ENCODE measurements at places on chromosomes 1 and 21. TPM values are rescaled to one million over a fixed set of nuclear protein-coding genes. Genes with fewer than 3 reads are reported as not detected.

GRCh38 chr1:179529482-179530195 is 46.1 kb downstream of the NPHS2 start:
- no peak overlapping the region for H3K4me3 ChIP-seq
- no peaks in the 10 kb centered on the region for H3K27me3 ChIP-seq
- no peak for DNase-seq
- no peak overlapping the region for H3K27ac ChIP-seq

The CATSPER4 gene
- total RNA-seq: not detected

DNA sequence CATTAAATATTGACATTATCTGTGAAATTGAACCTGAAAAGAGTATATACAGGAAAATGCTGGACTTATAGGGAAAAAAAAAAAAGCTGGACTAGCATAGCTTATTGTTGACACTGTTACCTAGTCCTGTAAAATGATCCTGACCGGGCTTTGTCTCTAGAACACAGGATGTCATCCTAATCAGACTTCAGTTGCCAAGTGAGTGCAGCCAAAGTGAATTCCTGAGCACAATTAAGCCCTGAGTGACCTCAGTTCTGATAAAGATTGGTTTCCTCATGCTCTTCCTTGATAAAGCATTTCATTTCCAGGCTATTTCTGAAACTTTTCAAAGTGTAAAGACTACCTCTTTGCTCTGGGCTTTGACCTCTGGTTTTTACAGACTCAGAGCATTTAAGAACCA is 19.8 kb downstream of the SELP start:
- H3K4me1 ChIP-seq: no peaks in the 10 kb centered on the region
- no peaks in the 10 kb centered on the region for H3K36me3 ChIP-seq
- H3K4me3 ChIP-seq: no peak overlapping the region
- no peak overlapping the region for H3K27ac ChIP-seq
- H3K27me3 ChIP-seq: peaks cover 3% of the 10 kb centered on the region

GRCh38 chr1:224541901-224542630 is 74.1 kb upstream of the CNIH3 start:
- no peaks in the 10 kb centered on the region for H3K27me3 ChIP-seq
- no peaks in the 10 kb centered on the region for H3K36me3 ChIP-seq
- DNase-seq: no peak

- DNase-seq: no peak
- no peak overlapping the region for H3K4me3 ChIP-seq
- no peak overlapping the region for H3K27ac ChIP-seq
- H3K36me3 ChIP-seq: peaks cover 3% of the 10 kb centered on the region
- H3K4me1 ChIP-seq: no peaks in the 10 kb centered on the region
These were observed 6.7 kb upstream of the GPR25 start for GRCh38 chr1:200866116-200866515.

The SLC5A9 gene
- total RNA-seq: 1.4 TPM

The TRIM17 gene
- 3.3 TPM for total RNA-seq

The MATN1 gene
- total RNA-seq: 0.15 TPM

The LIN28A gene
- not detected for total RNA-seq

The UMODL1 gene
- total RNA-seq: 0.28 TPM

- H3K27ac ChIP-seq: peak overlapping the region; percentile 65
- no peaks in the 10 kb centered on the region for H3K27me3 ChIP-seq
- no peaks in the 10 kb centered on the region for H3K36me3 ChIP-seq
- H3K4me3 ChIP-seq: peak overlapping the region; percentile 8
These were observed 34.8 kb downstream of the CLCA1 start for GRCh38 chr1:86503406-86504136.

DNA sequence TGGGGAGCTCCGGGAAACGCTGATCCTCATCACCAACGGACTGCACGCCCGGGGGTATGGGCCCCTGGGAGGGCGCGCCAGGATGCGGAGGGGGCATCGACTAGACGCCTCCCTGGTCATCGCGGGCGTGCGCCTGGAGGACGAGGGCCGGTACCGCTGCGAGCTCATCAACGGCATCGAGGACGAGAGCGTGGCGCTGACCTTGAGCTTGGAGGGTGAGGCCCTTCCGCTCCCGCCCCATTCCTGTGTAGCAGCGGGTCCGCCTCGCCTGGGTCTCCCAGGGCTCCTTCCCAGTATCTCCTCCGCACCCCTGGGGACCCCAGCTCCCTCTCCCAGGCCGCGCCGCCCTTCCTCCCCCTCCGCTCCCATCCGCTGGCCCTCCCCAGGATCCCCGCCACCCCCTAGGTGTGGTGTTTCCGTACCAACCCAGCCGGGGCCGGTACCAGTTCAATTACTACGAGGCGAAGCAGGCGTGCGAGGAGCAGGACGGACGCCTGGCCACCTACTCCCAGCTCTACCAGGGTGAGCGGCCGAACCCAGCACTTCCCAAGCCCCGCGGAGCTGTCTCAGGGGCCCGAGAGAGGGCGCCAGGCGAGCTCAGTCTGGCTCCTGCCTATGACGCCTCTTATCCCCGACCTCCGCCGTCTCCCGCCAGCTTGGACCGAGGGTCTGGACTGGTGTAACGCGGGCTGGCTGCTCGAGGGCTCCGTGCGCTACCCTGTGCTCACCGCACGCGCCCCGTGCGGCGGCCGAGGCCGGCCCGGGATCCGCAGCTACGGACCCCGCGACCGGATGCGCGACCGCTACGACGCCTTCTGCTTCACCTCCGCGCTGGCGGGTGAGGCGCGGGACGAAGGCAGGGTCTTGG is 5.0 kb downstream of the HAPLN2 start:
- H3K4me1 ChIP-seq: no peaks in the 10 kb centered on the region
- DNase-seq: peak; percentile 65
- H3K36me3 ChIP-seq: no peaks in the 10 kb centered on the region

- no peaks in the 10 kb centered on the region for H3K36me3 ChIP-seq
- H3K4me1 ChIP-seq: no peaks in the 10 kb centered on the region
- no peak overlapping the region for H3K27ac ChIP-seq
- H3K4me3 ChIP-seq: no peak overlapping the region
- no peak for DNase-seq
- no peaks in the 10 kb centered on the region for H3K27me3 ChIP-seq
These were observed 97.4 kb upstream of the CHRM3 start for GRCh38 chr1:239288820-239289554.

The ZNF683 gene
- 0.40 TPM for total RNA-seq

- peaks cover under 1% of the 10 kb centered on the region for H3K4me1 ChIP-seq
- H3K27ac ChIP-seq: no peak overlapping the region
- H3K4me3 ChIP-seq: no peak overlapping the region
- no peak for DNase-seq
- H3K36me3 ChIP-seq: no peaks in the 10 kb centered on the region
These were observed 31.8 kb downstream of the UCK2 start for GRCh38 chr1:165858967-165859845.

- H3K27me3 ChIP-seq: no peaks in the 10 kb centered on the region
- no peaks in the 10 kb centered on the region for H3K4me1 ChIP-seq
- H3K4me3 ChIP-seq: no peak overlapping the region
- DNase-seq: no peak
- H3K27ac ChIP-seq: no peak overlapping the region
These were observed 1350.4 kb downstream of the AMY1C start for GRCh38 chr1:105100102-105100501.

GRCh38 chr1:154241703-154242351 is 21.1 kb downstream of the UBAP2L start:
- H3K36me3 ChIP-seq: peaks cover 35% of the 10 kb centered on the region
- no peaks in the 10 kb centered on the region for H3K27me3 ChIP-seq
- no peak for DNase-seq
- H3K4me3 ChIP-seq: no peak overlapping the region
- no peaks in the 10 kb centered on the region for H3K4me1 ChIP-seq

DNA sequence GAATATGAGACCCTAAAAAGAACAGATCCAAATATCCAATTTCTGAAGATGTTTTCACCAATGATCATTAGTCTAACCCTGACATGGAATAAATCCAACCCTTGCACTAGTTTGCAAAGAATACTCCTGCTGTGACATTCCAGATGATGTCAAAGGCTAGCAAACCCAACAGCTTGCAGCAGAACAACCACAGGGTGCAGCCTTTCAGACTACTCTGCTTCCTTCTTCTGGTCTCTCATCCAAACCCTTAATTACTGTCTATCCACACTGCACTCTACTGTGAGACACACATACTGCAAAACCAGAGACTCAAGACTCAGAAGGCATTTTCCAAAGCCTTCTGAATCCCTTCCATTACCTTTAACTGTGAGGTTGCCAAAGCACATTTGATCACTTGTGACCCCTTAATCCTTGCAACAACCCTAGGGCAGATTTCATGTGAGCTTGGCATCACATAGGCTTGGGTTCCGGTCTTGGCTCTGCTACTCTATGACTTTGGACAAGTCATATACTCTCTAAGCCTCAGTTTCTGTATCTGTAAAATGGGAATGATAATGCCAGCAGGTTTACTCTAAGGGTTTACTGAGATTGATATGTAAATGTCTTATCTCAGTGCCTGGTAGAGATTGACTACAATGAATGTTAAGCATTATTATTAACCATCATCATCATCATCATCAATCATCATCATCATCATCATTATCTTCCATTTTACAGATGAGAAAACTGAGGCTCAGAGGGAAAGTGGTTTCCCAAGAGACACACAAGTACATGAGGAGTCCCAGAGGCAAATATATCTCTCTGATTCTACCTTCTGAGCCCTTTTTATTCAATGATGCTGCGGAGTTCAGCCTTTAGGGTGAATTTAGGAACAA is 94.5 kb downstream of the SYF2 start:
- no peak for DNase-seq
- no peaks in the 10 kb centered on the region for H3K36me3 ChIP-seq
- H3K4me1 ChIP-seq: no peaks in the 10 kb centered on the region
- H3K4me3 ChIP-seq: no peak overlapping the region

GRCh38 chr1:235746245-235746644 is 96.7 kb upstream of the GNG4 start:
- no peaks in the 10 kb centered on the region for H3K27me3 ChIP-seq
- DNase-seq: no peak
- peaks cover 23% of the 10 kb centered on the region for H3K36me3 ChIP-seq
- H3K27ac ChIP-seq: no peak overlapping the region
- H3K4me1 ChIP-seq: no peaks in the 10 kb centered on the region
- H3K4me3 ChIP-seq: no peak overlapping the region

The KAZN gene
- 18.8 TPM for total RNA-seq

The OVAAL gene
- total RNA-seq: 0.17 TPM

DNA sequence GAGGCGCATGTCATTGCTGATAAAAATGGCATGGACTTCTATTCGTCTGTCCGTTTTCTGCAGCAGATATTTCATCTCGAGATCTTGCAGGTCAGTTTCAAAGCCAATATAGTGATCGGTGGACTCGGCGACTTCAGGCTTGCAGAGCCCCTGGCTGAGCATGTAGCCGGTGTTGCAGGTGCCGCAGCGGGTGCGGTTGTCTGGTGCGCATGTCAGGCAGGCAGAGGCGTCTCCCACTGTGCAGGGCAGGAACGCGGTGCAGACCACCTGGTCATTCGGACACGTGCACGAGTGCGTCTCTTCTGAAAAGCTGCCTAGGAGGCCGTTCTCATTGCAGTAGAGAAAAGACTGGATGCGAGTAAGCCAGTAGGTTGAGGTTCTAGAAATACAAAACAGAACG is 378.9 kb downstream of the BRINP3 start:
- H3K4me1 ChIP-seq: no peaks in the 10 kb centered on the region
- no peak overlapping the region for H3K4me3 ChIP-seq
- H3K27me3 ChIP-seq: no peaks in the 10 kb centered on the region
- no peak for DNase-seq
- H3K36me3 ChIP-seq: no peaks in the 10 kb centered on the region

- no peaks in the 10 kb centered on the region for H3K36me3 ChIP-seq
- no peaks in the 10 kb centered on the region for H3K4me1 ChIP-seq
- no peak overlapping the region for H3K4me3 ChIP-seq
- no peak overlapping the region for H3K27ac ChIP-seq
- DNase-seq: no peak
- H3K27me3 ChIP-seq: peaks cover 4% of the 10 kb centered on the region
These were observed 47.1 kb downstream of the NFASC start for GRCh38 chr1:204917802-204918201.

DNA sequence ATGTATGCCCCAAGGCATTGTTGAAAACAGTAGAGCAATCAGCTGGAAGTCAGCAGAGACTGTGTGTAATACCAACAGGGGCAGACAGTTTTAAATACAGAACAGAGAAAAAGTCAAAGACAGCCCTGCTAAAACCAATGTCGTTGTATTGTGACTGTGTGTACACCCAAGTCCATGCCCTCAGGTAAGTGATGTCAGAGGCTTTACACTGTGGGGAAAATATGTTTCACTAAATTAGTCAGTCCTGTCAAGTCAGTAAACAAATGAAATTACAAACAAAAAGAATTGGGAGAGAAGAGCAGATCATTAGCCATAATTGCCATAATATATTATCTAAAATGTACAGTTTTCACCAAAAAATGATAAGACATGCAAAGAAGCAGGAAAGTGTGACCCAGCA is 2.4 kb upstream of the CYP2J2 start:
- peaks cover 3% of the 10 kb centered on the region for H3K27me3 ChIP-seq
- no peak overlapping the region for H3K4me3 ChIP-seq
- DNase-seq: no peak
- H3K27ac ChIP-seq: no peak overlapping the region

The LAPTM5 gene
- 58.7 TPM for total RNA-seq

GRCh38 chr1:38030596-38031512 is 15.7 kb downstream of the POU3F1 start:
- peaks cover 7% of the 10 kb centered on the region for H3K36me3 ChIP-seq
- H3K4me1 ChIP-seq: peaks cover 13% of the 10 kb centered on the region
- no peak overlapping the region for H3K4me3 ChIP-seq

DNA sequence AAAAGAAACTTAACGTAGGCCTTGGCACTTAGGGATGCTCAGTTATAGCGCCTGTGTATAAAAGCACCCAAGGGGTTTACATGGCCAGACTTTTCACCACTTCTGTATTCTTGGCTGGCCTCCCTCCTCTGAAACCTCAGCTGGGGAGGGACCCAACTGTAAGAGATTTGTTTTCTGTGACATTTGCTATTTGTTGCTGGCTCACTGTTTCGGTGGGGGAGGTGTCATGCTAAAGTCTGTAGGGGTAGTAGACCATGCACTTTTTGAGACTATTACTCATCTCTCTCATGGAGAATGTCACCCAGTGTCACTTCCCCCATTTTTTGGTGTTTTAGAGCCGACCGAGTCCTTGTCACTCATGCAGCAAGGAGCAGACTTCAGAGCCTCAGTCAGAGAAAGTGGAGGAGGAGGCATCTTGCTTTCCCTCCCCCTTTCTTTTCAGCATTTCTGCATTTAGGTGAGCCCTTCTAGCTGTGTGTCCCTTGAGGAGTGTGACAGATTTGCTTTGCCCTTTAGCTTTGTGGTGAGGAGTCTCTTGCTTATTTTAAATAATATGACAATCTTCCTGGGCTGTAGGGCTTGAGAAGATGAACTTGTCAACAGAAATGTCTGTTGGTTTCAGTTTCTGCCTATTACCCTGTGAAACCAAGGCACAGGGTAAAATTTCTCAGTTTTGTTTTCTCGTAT is 160.1 kb downstream of the FASLG start:
- DNase-seq: no peak
- H3K27me3 ChIP-seq: no peaks in the 10 kb centered on the region
- no peak overlapping the region for H3K4me3 ChIP-seq
- H3K27ac ChIP-seq: peak overlapping the region; percentile 10
- H3K4me1 ChIP-seq: no peaks in the 10 kb centered on the region

The AMPD1 gene
- 0.34 TPM for total RNA-seq

- H3K27me3 ChIP-seq: no peaks in the 10 kb centered on the region
- H3K27ac ChIP-seq: no peak overlapping the region
- no peak for DNase-seq
- no peak overlapping the region for H3K4me3 ChIP-seq
- no peaks in the 10 kb centered on the region for H3K4me1 ChIP-seq
These were observed 403.9 kb downstream of the PCP4 start for GRCh38 chr21:40271164-40271563.

The LCE1D gene
- not detected for total RNA-seq

The PTPN14 gene
- total RNA-seq: 43.2 TPM

The TRAPPC10 gene
- total RNA-seq: 43.0 TPM

Data from lung (tissue), 17 donors.